NCI-H1694 (cell line): ENCODE measurements at places on chromosomes 1 and 21.
A peak's percentile ranks its signal among the peaks of the same experiment; 100 is the strongest.

- no peak for DNase-seq
These were observed 44.9 kb upstream of the HIVEP3 start for GRCh38 chr1:41963636-41964035.

- DNase-seq, result no peak
These were observed 148.1 kb downstream of the ADSS2 start for GRCh38 chr1:244303610-244303969.

GRCh38 chr1:68183895-68184294 lies 48.4 kb downstream of the WLS start:
- DNase-seq, result no peak

GRCh38 chr1:8495928-8496401 lies 178.1 kb downstream of the SLC45A1 start:
- DNase-seq, result no peak

GRCh38 chr1:178510155-178510554 lies 2.8 kb upstream of the TEX35 start:
- no peak for DNase-seq

- no peak for DNase-seq
These were observed 6.2 kb upstream of the KCNA10 start for GRCh38 chr1:110525249-110525595.

- no peak for DNase-seq
These were observed 5.0 kb downstream of the TMEM240 start for GRCh38 chr1:1535201-1536018.

- no peak for DNase-seq
These were observed 556 bp downstream of the GMEB1 start for GRCh38 chr1:28668956-28669723.

- no peak for DNase-seq
These were observed 2.3 kb downstream of the HMGCS2 start for GRCh38 chr1:119766374-119766794.

- DNase-seq, result no peak
These were observed 25.4 kb downstream of the EGLN1 start for GRCh38 chr1:231396643-231397042.

GRCh38 chr1:37471345-37472231 lies 2.8 kb upstream of the ZC3H12A start:
- no peak for DNase-seq

- no peak for DNase-seq
These were observed 38.0 kb upstream of the ANGPTL7 start for GRCh38 chr1:11151114-11151513.

DNA sequence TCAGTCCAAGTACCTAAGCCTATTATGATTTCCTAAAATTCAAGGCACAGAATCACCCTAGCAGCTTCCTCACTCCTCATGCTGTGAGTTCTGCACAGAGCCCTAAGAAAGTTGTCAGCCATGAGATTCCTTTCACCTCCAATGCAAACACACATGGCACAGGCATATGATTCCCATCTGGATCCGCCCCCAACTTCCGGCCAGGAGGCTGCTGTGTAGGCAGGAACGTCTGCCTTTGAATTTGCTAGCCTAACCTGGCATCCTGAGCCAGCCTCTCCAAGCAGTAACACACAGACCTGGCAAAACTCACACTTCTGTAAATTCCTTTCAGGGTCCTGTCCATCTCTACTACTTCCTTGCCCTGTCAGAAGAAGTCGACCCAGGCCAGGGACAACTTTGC lies 521.1 kb upstream of the BEND5 start:
- DNase-seq, result peak; percentile 2

GRCh38 chr1:112317611-112318062 lies 78.4 kb upstream of the CTTNBP2NL start:
- DNase-seq, result no peak

DNA sequence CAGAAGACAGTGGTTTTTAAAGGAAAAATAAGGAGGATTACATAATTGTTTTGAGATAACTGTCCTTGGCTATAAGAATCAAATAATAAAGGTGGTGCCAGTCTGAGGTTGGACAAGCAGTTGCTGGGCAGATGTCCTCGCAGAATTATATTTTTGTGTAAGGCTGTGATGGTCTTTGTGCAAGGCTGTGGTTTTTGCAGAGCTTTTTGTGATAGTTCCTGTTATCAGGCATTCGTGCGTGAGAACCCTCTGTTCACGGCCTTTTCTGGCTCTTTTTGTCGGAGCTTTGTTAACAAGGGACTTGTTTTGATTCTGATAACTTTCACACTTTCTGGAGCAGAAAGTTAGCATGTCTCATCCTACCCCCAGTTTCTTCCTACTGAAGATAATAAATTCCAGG lies 33.4 kb downstream of the SH3BP5L start:
- no peak for DNase-seq

DNA sequence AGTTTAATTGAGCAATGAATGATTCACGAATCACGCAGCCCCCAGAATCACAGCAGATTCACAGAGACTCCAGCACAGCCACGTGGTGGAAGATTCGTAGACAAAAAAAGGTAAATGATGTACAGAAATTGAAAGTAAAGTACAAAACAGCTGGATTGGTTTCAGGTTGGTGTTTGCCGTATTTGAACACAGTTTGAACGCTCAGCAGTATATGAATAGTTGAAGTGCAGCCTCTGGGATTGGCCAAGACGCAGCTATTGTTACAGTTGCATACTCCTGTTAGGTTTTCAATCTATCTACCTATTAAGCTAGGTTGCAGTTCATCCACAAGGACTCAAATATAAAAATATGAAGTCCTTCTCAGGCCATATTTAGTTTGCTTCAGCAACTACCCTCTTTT lies 3.1 kb upstream of the MRPL55 start:
- DNase-seq, result no peak

GRCh38 chr1:201274616-201275252 lies 8.6 kb upstream of the PKP1 start:
- no peak for DNase-seq

GRCh38 chr21:45326169-45326851 lies 38.6 kb upstream of the POFUT2 start:
- no peak for DNase-seq

- no peak for DNase-seq
These were observed 62.7 kb downstream of the PLPP3 start for GRCh38 chr1:56516539-56517252.

GRCh38 chr1:98286656-98287055 lies 365.8 kb upstream of the DPYD start:
- DNase-seq, result no peak

GRCh38 chr1:58895082-58895481 lies 111.2 kb upstream of the JUN start:
- DNase-seq, result no peak

GRCh38 chr1:78224861-78225552 lies 179.2 kb downstream of the GIPC2 start:
- no peak for DNase-seq

DNA sequence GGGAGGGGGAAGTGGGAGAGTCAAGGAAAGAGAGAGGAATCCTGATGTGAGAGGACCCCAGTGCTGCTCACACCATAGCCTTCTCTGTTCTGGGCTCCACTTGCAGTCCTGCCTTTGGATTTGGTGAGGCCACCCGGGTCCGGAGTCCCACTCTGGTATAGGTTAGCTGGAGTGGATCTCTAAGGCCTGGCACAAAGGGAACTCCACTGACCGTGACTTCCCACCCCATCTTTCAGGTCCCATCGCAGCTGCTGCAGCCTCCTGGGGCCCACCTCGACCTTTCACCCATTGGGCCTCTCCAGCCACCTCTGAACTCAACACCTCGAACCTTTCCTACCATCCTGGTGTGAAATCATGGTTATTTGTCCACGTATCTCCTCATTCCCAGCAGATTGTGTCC lies 324.4 kb downstream of the MATN1 start:
- no peak for DNase-seq

- no peak for DNase-seq
These were observed 49.1 kb downstream of the DSCAM start for GRCh38 chr21:40797891-40798290.

GRCh38 chr1:227941509-227942020 lies 6.2 kb downstream of the WNT9A start:
- no peak for DNase-seq

GRCh38 chr1:11345971-11346715 lies 73.1 kb downstream of the UBIAD1 start:
- DNase-seq, result no peak

- DNase-seq, result no peak
These were observed 1.3 kb downstream of the RTCA start for GRCh38 chr1:100267284-100267683.

DNA sequence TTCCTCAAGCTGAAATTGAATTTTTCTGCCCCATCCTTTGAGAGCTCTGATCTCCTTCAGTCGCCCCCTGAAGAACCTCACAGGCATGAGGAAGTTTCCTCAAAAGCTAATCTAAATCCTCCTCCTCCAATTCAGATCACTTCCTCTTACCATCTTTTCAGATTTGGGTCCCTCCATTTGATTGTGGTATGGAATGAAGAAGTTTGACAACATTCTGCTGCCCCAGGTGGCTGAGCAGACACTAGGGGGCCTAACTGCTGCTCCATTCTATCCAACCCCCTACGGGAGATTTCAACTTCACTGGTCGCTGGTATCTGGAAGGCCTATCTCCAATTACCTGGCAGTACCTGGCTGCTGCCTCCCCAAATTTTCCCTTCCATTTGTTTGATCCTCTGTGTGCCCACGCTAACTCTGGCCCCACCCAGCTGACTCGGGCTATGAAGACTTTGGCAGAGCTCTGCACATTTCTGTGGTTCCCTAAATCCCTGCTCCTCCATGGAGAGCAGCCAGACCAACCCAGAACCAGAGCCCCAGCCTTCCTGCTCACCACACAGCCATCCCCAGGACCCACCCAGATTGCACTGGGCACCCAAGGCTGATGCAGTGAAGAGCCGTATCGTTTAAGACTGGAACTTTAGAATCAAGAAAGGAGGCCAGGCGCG lies 7.8 kb downstream of the IRF6 start:
- no peak for DNase-seq

DNA sequence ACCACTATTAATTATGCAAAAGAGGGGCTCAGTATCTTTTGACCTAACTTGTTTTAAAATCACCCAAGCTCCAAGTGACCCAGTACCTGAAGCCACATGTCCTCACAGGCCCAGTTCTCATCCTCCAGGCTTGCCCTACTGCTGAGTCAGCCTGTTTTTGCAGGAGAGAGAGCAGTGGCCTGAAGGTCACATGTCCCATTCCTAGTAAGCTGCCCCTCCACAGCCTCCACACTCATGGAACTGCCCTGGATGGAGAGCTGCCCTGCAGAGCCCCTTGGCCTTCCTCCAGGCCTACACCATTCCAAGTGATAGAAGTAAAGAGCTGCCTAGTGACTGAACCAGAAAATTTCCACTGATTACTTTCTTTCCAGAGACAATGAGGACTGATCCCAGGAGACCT lies 139.8 kb upstream of the ST6GALNAC5 start:
- no peak for DNase-seq
